Choroid plexus epithelial cell (primary cell): ENCODE measurements at places on chromosomes 12 and 14.

- DNase-seq = no peak
These were observed 383.5 kb downstream of the RGS6 start for GRCh38 chr14:72315714-72316113.

GRCh38 chr14:78412475-78412874 is 242.3 kb downstream of the NRXN3 start:
- no peak for DNase-seq

DNA sequence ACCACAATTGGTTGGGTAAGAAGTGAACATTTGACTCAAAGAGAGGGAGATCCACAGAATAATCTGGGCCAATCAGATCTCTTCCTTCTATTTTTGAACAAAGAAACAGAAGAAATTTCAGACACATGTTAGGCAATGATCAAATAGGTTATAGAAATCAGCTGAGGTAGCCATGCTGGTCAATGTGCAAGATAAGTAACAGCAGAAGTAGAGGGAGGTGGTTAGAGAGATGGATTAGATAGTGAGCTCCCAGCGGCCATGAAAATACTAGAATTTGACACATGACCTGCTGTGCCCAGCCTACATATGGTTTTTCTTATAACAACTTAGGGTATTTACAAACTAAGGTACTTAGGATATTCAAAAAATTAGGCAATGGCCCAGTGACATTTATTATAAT is 230.9 kb upstream of the ARID2 start:
- DNase-seq = no peak

GRCh38 chr14:37124614-37125013 is 47.8 kb downstream of the SLC25A21 start:
- peak; percentile 41 for DNase-seq

DNA sequence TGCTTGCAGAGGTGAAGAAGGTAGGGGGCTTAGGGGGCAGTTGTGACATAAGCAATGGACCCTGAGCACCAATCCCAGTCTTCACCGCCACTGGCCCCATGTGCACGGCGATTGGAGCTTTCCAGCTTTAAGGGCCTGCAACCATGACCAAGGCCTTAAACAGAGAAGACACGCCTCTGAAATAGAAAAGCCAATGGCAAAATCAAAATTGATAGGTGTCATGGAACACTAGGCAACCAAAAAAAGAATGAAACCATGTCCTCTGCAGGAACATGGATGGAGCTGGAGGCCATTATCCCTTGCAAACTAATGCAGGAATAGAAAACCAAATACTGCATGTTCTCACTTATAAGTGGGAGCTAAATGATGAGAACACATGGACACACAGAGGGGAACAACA is 146.3 kb downstream of the SCARB1 start:
- DNase-seq = no peak

GRCh38 chr12:6215120-6215807 is 15.1 kb downstream of the CD9 start:
- DNase-seq = no peak

DNA sequence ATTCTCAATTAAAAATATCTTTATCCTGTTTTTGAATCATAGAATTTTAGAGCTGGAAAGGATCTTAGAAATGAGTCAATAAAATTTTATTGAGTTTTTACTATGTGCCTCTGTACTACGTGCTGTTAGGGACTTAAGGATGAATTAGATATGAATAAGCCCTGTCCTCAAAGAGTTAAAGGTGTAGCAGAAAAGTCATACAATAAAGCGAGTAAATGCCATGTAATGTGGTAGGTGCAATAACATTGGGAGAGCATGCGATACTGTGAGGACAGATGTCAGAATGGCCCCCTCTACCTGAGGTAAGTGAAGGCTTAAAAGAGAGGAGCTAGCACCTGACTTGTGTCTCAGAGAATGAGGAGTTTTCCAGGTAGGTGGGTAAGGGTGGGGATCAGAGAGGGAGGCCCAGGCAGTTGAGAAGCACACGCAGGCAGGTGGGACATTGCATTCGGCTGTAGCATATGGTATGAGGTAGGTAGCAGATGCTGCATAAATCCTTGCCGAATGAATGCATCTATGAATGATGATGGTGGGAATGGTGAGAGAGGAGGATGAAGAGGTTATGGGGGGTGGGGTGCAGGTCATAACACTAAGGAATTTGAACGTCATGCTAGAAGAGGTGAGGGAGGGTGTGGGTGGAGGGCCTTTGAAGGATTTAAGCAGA is 35.4 kb upstream of the ATP23 start:
- no peak for DNase-seq

GRCh38 chr12:97276661-97277429 is 185.8 kb upstream of the RMST start:
- no peak for DNase-seq

- DNase-seq = no peak
These were observed 262.6 kb downstream of the ADAMTS20 start for GRCh38 chr12:43289426-43289801.

GRCh38 chr12:4787965-4788364 is 67.8 kb downstream of the GALNT8 start:
- no peak for DNase-seq

GRCh38 chr14:54920052-54920451 is 17.4 kb upstream of the GCH1 start:
- no peak for DNase-seq

- DNase-seq = no peak
These were observed 420.2 kb downstream of the TMTC2 start for GRCh38 chr12:83106873-83107272.

- no peak for DNase-seq
These were observed 86.2 kb downstream of the IGF1 start for GRCh38 chr12:102394200-102394599.

DNA sequence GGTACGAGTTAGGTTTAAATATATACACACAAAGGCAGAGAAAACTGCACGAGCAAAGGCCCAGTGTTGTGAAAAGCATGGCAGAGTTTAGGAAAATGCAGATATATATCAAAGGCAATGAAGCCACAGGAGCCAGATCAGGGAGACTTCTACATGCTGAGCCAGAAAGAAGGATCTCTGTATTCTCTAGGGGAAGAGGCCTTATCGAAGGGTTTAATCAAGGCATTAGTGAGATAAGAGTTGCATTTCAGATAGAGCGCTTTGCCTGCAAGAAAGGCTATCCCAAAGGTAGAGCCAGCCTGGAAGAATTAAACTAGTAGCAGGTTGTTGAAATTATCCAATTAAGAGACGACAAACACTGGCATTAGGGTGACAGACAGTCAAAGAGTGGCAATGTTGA is 7.6 kb downstream of the PTPRO start:
- DNase-seq = no peak

DNA sequence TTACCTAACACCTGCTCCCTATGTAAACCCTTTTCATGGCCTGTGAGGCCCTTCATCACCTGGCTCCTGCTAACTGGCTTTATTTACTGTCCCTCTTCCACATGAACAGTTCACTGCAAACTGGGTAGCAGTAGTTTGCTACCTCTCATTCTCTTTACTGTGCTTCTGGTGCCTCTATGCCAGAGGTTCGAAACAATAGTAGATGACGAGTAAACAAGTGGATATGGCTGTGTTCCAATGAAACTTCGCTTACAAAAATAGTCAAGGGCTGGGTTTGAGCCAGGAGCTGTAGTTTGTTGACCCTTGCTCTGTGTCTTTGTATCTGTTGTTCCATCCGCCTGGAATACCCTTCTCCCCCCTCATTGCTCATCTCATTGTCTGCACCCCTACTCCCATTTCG is 233.6 kb upstream of the RMST start:
- no peak for DNase-seq

DNA sequence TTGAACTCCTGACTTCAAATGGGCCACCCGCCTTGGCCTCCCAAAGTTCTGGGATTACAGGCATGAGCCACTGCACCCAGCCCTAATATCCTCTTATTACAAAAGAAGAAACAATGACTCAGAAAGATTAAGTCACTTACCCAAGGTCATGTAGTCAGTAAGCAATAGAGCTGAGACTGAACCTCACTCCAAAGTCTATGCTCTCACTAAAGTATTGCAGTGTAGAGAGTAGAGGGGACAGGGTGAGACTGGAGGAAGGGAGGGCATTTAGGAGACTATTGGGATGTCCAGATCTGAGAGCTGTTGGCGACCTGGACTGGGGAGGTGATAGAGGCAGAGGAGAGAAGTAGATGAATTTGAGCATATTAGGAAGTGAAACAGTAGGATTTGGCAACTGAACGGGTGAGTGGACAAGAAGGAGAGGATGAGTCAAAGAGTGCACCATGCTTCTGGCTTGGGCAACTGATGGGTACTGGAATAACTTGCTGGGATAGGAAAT is 11.8 kb downstream of the P2RX7 start:
- DNase-seq = peak; percentile 51

DNA sequence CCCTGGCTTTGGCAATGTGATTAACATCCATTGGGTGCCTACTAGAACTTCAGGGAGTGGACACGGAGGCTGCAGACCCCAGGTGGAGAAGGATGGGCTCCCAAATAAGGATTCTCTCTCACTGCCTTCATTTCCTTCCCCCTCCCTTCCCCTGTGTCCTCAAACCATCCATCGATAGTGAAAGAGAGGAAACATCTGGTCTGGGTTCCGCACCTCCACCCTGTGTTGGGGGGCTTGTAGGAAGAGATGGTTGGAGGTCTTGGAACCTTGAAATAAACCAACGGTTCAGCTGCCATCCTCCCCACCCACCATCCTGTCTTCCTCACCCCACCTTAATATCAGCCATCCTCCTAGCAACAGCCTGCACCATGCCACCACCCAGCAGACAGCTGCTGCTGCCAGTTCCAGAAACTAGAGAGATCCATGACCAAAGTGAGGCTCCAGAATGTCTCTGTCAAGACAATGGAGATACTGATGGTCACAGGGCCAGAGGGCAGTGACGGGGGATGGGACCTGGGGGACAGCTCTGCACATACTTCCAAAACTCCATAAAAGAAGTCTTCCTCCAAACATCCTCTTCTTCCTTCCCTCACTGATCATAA is 153.1 kb upstream of the CCND2 start:
- DNase-seq = no peak

GRCh38 chr12:92444763-92445162 is 258.0 kb upstream of the PLEKHG7 start:
- DNase-seq = no peak

DNA sequence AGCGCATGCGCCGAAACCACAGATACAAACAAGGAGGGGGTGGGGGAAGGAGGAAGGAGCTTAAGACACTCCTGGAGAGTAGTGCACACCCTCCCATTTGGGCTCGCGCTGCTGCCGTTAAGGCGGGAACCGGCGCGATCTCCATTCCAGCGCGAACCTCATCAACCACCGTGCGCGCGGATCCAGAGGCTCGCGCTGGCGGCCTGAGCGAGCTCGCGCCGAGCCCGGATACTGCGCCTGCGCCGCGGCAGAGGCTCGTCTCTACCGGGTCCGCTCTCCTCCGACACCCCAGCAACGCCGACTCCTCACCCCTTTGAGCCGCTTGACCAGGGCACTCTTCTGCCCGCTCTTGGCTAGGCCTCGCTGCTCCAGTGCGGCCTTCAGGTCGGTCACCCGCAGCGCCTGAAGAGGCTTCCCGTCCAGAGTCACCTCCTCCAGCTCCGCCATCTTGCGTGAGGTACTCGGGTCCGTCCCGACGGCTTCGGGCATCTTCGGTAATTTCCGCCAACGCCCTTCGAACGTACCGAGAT is at the start of gene ACIN1:
TSS of gene ACIN1 (minus strand) at position 471 of the 530 bp plus-strand sequence. CDS start at position 447, 24 bp downstream.
- DNase-seq = peak; percentile 93

DNA sequence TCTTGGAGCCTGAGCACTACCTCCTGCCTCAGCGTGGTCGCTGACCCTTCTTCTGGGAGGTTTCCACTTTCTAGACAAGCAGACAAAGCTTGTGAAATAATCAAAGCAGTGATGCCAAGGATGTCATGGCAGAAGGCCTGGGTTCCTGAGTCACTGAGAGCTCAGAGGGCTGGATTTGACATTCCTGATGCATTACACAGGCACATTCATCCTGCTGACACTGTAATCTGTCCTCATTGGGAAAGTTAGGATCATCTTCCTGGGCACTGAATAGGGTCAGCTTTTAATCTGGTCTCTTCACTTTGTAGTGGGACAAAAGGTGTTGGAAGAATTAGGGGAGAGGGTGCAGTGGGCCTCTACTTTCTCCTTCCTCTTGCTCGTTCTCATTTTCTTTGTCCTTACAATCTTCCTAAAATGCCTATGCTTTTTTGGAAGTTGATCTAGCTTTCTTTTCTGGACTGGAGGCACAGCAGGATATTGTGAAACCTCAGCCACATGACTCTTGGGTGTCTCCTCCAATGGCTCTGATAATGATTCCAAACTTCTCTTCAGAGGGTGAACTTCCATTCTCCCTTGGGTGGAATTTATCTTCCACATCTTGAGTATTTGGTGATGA is 29.6 kb downstream of the EEA1 start:
- peak; percentile 98 for DNase-seq

DNA sequence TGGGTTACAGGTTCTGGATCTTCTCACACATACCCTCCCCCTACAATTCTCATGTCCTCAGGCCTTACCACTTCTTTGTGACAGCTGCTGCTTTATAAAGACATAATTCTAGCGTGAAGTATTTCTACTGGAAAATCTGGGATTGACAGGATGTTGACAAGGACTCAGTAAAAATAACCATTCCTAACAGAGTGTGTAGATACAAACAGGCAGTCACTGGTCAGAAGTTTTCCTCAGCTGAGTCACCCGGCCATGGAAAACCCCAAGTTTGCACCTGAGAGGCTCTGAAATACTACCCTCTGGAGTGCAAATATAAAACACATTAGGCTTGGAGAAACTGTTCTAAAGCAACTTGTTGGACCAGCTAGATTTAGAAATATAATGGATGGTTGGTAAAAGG is 54.4 kb downstream of the SPPL3 start:
- peak; percentile 75 for DNase-seq

DNA sequence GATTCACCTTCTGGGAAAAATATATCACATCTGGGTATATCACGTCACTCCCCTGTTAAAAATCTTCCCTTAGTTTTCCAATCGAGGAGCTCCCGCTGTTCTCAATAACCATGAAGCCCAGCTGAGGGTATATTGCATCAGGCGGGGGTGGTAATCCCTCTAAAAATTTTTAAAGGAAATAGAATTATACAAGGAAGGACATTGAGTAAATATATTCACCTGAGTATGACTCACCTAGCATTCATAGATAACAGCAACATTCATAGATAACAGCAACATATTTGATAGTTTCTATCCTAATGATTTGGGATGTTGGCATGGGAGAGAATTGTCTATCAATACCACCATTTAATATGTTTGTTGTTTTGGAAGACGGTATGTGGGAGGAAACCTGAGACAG is 473.6 kb downstream of the RMST start:
- DNase-seq = no peak
